ENCODE measurements at places on chromosomes 7 and 10. TPM values are rescaled to one million over a fixed set of nuclear protein-coding genes. Genes with fewer than 3 reads are reported as not detected.

GRCh38 chr7:148303295-148304082 is 287.1 kb upstream of the C7orf33 start:
- no peaks in the 10 kb centered on the region for H3K27me3 ChIP-seq
- H3K4me1 ChIP-seq = no peaks in the 10 kb centered on the region
- H3K4me3 ChIP-seq = no peak overlapping the region
- DNase-seq = no peak

TUBB8 gene
- 0.38 TPM for total RNA-seq

DNA sequence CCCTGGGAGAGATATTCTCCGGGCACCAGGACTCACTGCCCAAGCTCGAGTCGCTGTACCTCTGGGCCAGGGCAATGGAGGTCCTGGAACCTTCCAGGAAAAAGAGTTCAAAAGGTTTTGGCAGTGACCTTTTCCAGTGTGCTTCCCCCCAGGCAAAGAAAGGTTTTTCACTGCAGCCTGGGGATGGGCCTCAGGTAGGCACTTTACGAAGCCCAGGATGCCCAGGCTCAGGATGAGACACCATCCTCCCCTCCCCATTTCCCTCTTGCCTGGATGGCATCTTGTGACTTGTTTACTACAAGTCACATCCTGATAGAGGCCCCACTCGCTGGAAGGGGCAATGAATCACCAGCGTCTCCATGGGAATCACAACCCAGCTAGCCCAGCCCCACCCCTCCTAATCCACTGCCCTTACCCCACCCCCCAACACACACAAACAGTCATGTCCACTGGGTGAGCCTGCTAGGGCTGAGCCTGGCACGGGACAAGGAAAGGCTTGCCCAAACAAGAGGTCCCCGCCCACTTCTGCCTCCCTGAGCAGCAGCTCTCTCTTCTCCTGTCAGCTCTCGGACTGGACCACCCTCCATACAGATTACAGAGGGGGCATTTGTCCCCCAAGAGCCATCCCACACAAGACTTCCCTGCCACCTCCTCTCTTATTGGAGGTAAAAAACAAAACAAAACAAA is 93.8 kb upstream of the SMNDC1 start:
- H3K4me1 ChIP-seq = peaks cover 26% of the 10 kb centered on the region
- peak overlapping the region; percentile 26 for H3K27ac ChIP-seq
- no peak overlapping the region for H3K4me3 ChIP-seq
- no peaks in the 10 kb centered on the region for H3K36me3 ChIP-seq

GRCh38 chr10:99534939-99535763 is 2.4 kb downstream of the NKX2-3 start:
- peak overlapping the region; percentile 36 for H3K4me3 ChIP-seq
- no peak for DNase-seq
- H3K27ac ChIP-seq = no peak overlapping the region
- H3K27me3 ChIP-seq = peaks cover 99% of the 10 kb centered on the region

DNA sequence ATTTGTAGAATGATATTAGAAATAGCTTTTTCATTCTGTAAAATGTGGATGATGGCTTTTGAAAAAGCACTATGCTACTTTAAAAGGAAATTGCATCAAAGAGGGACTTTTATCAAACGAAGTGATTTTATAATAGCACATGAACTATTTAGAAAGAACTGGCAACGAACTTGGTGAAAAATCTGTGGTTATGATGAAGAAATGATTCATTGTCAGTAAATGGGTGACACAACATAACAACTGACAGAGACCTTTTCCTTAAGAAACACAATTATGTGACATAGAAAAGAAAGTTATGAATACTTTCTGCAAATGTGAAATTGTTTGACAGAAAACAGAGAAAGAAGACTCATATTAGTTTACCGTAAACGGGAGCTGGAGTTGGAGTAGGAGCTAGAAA is 60.7 kb upstream of the LAMB4 start:
- H3K27me3 ChIP-seq = no peaks in the 10 kb centered on the region
- H3K4me3 ChIP-seq = no peak overlapping the region
- H3K27ac ChIP-seq = no peak overlapping the region
- no peaks in the 10 kb centered on the region for H3K4me1 ChIP-seq
- no peak for DNase-seq

DNA sequence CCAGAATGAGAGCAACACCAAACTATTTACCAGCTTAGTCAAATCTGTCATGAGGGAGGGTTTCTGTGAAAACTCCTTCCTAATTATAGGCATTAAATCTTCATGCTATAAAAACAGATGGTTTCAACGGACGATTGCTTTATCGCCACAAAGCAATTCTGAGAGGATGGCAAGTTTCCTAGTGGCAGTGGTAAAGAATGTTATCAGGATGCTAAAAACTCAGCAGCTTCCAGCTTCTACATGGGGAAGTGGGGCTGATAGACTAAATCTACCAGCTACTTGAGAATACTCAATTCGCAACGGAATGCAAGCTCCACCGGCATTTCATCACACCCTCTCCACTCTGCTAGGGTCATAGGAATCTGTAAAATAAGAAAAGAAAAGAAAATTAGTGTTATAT is 41.8 kb downstream of the JCAD start:
- H3K27me3 ChIP-seq = peaks cover 7% of the 10 kb centered on the region
- DNase-seq = no peak
- H3K4me1 ChIP-seq = peaks cover 26% of the 10 kb centered on the region
- no peak overlapping the region for H3K27ac ChIP-seq
- H3K4me3 ChIP-seq = no peak overlapping the region

DNA sequence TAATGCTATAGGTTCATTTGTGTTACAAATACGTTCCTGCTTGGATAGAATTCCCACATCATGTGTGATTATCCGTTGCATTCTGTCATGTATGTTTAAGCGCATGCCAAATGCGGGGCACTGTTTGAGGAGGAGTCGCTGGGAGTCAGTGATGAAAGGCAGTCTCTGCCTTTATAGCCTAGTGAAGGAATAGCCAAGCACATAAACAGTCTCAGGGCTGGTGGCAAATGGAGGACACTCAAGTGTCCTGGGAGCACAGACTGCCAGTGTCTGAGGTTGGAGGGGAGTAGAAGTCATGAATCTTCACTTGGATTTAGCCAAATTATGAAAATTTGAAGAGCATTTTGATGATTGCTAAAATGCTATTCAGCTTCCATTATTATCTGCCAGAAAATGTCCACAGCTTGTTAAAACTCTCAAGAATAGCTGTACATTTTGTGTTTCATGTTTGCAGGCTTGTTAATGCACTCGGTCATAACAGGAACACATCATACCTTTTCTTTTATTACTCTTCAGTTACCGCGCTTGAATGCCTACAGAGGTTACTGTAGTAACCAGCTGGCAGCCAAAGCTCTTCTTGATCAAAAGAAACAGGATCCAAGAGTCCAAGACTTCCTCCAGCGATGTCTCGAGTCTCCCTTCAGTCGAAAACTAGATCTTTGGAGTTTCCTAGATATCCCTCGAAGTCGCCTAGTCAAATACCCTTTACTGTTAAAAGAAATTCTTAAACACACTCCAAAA is 41.6 kb downstream of the NET1 start:
- no peak overlapping the region for H3K27ac ChIP-seq
- H3K4me3 ChIP-seq = no peak overlapping the region
- no peaks in the 10 kb centered on the region for H3K27me3 ChIP-seq
- H3K36me3 ChIP-seq = peaks cover 70% of the 10 kb centered on the region

DNA sequence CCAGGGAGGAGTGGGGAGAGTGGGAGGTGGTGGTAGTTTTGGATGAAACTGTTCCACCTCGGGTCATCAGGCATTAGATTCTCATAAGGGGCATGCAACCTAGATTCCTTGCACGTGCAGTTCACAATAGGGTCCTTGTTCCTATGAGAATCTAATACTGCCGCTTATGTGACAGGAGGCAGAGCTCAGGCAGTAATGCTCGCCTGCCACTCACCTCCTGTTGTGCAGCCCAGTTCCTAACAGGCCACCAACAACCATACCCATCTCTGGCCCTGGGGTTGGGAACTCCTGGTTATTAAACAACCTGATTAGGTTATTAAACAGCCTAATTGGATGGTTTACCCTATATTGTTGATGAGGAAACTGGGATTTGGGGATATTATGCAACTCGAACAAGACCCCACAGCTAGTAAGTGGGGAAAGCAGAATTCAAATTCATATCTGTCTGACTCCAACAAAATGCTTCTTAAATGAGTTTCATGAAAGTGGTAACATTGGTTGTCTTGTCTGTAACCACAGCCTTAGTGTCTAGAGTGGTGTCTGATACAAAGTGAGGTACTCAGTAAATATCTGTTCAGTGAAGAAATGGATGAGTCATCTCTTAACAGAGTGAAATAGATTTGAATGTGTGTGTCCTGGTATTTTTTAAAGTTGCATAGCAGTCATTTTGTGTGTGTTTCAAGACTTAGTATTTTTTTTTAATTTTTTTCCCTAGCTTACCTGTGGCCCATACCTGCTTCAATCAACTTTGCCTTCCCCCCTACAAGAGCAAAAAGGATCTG is 101.6 kb downstream of the HECTD2 start:
- H3K4me3 ChIP-seq = no peak overlapping the region
- no peaks in the 10 kb centered on the region for H3K27me3 ChIP-seq
- H3K4me1 ChIP-seq = no peaks in the 10 kb centered on the region
- no peak for DNase-seq
